ENCODE measurements at places on chromosomes 3 and 15. TPM values are rescaled to one million over a fixed set of nuclear protein-coding genes. Genes with fewer than 3 reads are reported as not detected.

DNA sequence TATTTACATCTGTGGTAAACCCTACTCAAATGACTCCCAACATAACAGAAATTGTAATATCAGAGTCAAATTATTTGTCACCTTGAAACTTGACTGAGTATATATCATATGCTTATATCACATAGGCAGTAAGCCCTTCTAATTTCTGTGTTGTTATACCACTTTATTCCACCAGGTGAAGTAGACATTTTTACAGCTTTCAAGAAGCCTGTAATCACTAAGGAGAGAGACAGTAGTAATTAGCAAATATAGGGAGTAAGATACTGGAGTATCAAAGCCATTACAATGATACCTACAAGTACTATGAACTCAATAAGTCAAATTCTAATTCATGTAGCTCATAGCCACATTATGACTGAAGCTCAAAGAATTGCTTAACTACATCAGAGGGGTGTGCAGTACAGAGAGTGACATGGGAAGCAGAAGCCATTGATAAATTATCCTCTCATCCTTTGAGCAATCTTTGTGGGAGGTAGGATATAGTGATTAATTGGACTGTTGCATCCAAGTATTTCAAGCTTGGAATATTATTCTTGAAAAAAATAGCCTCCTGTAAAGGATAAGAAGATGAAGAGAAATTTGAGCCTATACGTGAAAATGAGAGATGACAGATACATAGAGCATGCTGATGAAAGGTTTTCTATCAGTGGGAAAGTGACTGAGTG lies 1005.9 kb downstream of the ZPLD1 start:
- H3K27ac ChIP-seq, result no peak overlapping the region
- no peaks in the 10 kb centered on the region for H3K4me1 ChIP-seq
- no peak for DNase-seq
- H3K27me3 ChIP-seq, result no peaks in the 10 kb centered on the region

DNA sequence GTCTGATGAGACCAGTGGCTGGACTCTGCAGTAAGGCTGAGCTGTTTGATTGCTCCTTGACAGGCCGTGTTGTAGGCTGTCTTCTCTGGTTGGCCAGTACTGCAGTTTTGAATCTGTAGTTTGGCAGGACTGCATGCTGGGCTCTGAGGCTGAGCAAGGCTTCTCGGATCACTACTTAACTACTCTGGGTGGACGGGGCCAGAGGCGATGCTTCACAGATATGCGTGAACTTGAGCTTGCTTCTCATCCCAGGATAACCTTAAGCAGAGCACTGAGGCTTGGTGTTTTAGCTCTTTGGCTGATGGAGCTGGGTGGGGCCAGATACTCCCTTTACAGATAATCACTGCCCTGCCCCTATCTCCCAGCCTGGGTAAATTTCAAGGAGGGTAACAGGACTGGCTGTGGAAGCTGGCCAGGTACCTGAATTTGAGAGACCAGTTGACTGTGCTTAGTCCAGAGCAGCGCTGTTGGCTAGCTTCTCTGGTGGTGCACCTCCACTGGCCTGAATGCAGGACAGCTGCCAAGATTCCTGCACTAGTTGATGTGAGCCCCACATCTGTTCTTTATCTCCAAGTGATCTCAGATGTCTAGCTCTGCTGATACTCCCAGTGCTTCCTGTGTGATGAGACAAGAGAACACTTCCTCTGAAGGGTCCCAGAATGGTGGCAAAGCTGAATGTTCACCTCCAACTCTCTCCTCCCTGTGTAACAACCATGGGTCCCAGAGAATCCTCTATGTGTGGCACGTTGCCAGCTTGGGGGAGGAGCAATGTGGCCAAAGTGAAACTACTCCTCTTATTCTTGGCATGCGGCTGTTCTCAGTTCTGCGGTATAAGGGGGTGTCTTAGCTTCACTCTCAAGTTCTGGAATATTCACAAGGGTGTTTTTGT lies 37.9 kb downstream of the RPL39L start:
- peaks cover 4% of the 10 kb centered on the region for H3K4me1 ChIP-seq
- peak; percentile 31 for DNase-seq
- no peaks in the 10 kb centered on the region for H3K36me3 ChIP-seq
- H3K27ac ChIP-seq, result no peak overlapping the region
- no peak overlapping the region for H3K4me3 ChIP-seq
- no peaks in the 10 kb centered on the region for H3K27me3 ChIP-seq

DNA sequence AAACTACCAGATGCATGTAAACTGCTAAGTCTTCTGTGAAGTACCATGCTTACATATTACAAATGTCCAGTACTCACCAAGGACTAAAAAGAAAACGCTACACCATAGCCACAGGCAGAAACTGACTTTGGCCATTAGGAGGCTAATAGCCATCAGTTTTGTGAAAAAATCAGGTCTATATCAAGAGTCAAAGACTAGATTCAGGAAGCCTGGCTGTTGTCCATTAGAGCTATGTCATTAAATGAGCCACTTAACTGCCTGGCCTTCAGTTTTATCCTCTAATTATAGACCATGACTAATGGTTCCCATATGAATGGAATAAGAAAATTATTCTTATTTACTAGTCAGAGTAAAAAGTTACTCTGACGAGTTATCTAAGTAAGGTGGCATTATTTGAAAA lies 144.1 kb downstream of the VPS13C start:
- no peaks in the 10 kb centered on the region for H3K4me1 ChIP-seq
- peaks cover 42% of the 10 kb centered on the region for H3K36me3 ChIP-seq
- H3K4me3 ChIP-seq, result no peak overlapping the region
- DNase-seq, result no peak
- H3K27ac ChIP-seq, result no peak overlapping the region

GRCh38 chr3:6717026-6717943 lies 143.6 kb upstream of the GRM7 start:
- no peak overlapping the region for H3K4me3 ChIP-seq
- DNase-seq, result no peak
- no peaks in the 10 kb centered on the region for H3K36me3 ChIP-seq
- H3K27ac ChIP-seq, result no peak overlapping the region
- no peaks in the 10 kb centered on the region for H3K27me3 ChIP-seq
- H3K4me1 ChIP-seq, result no peaks in the 10 kb centered on the region

EPHB3 gene
- 9.3 TPM for polyA plus RNA-seq

SNRPA1 gene
- 61.1 TPM for polyA plus RNA-seq

DNA sequence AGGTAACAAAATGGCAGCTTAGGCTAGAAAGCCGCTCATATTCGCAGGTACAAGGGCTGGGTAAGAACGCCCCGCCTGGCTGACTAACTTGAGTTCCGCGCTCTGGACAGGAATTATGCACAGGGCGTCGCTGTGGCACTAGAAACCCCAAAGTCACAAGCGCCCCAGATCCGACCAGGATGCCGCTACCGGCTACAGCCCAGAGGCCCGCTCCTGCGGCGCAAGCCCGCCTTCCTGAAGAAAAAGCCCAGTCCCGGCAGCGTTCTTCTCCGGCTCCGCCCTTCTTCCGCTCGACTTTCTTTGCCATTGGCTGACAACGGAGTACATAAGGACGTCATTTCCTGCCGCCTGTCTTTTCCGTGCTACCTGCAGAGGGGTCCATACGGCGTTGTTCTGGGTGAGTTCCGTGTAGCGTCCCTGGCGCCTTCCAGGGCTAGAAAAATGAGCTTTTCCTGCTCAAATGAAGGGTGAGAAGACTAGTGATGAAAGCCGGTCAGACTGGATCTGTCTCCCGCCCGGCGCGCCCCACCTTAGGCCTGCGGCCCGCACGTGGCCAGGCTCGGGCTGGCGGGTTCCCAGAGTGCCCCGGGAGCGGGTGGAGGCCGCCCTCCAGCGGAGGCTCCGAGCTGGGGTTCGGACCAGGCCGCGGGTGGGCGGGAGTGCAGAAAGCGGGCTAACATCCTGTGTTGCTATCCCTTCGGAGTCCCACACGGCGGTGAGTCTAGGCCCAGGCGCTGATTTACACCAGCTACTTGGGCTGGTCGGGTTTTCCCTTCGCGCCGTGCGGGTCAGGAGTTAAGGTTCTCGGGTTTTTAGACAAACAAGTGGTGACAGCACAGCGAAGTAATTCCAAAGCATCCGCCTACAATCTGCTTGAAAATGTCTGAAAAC lies at the start of gene RPSA:
Gene RPSA (plus strand): TSS at position 353 of the 891 bp plus-strand sequence. CDS start 934 bp downstream, outside the sequence.
- peak within 1 kb of the TSS; percentile 83 for H3K4me3 ChIP-seq
- H3K27me3 ChIP-seq, result no peaks in the 10 kb centered on the region
- H3K27ac ChIP-seq, result peak within 1 kb of the TSS; percentile 82
- H3K4me1 ChIP-seq, result peaks cover 13% of the 10 kb centered on the region

DNA sequence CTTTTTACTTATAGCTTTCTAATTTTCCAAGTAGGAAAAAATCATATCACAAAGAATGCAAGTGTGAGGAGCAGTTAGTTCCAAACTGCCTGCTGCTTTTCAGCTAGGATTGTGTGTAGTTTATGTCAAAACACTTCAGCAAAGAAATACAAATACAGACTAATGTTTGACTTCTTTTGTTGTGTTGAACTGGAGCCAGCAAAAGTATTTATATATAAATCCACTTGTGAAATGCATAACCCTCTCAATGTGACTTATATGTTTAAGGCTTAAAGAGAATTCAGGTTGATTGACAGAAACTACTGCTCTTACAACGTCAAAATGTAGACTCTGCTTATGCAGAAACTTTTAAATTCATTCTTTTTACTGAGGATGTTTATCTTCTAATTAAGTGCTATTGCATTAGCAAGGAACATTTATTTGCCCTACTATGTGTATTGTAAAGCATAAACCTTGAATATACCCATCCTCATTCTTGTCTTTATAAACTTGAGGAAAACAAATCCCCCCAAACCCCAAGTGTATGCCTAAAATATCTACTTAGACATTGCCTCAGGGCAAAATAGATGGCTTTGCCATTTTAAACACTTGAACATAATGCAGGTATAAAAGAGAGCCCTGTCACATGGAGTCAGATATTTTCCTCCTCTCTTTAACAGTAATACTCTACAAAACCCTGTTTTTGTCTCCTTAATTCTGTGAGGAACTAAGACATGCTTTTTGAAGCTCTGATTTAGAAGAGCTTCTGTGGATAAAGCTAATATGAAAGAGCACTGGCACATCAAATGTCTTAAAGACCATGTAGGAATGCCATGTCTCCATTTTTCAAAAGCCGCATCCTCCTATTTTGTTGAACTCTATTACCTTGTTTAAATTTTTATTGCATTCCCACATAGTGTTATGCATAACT lies 302.8 kb upstream of the TBC1D5 start:
- H3K36me3 ChIP-seq, result no peaks in the 10 kb centered on the region
- no peaks in the 10 kb centered on the region for H3K4me1 ChIP-seq
- no peak overlapping the region for H3K27ac ChIP-seq
- H3K4me3 ChIP-seq, result no peak overlapping the region
- no peak for DNase-seq
- H3K27me3 ChIP-seq, result no peaks in the 10 kb centered on the region

GRCh38 chr3:61415201-61415600 lies 146.2 kb upstream of the PTPRG start:
- no peaks in the 10 kb centered on the region for H3K27me3 ChIP-seq
- no peak for DNase-seq
- no peak overlapping the region for H3K4me3 ChIP-seq
- H3K4me1 ChIP-seq, result no peaks in the 10 kb centered on the region

C3orf20 gene
- polyA plus RNA-seq, result not detected

DNA sequence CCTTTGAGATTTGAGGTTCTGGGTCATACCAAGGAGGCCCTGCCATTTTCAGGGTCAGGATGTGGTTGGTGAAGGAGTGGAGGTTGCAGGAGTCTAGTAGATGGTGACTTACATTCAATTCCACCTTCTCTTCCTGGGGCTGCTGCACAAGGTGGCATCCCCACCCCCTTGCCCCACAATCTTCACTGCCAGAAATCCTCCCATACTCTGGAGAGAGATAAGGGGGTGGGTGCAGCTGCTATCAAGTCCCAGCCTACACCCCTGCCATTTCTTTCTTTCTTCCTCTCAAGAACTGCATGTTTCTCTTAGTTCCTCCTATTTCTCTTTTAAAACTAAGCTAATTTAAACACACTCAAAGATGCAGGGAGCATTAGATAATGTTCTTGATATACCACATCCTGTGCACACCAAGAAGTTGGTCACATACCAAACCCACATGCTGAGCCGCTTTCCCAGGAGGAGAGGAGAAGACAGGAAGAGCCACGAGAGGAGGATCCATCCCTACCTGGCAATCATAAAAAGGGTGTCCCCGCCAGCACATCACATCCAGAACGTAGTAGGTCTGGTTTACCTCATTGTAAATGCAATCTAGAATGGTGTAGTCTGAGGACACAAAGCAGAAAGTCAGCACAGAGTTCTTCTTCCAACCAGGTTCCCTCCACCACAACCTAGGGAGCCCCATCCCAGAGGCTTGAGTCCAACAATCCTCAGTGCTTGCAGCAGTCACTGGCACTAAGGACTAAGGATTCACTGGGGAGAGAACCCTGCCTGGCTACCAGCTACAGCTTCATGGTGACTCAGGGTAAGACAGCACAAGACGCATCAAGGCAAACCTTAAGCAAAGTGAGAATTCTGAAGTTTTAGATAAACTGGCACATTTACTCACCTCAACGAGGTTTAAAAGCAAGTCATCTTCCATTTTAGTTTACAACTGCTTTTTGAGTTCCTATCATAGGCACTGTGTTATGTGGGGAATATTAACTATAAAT lies 18.5 kb downstream of the SNUPN start:
- peaks cover 62% of the 10 kb centered on the region for H3K36me3 ChIP-seq
- H3K27me3 ChIP-seq, result no peaks in the 10 kb centered on the region
- no peak overlapping the region for H3K4me3 ChIP-seq
- DNase-seq, result no peak
- H3K4me1 ChIP-seq, result no peaks in the 10 kb centered on the region
- no peak overlapping the region for H3K27ac ChIP-seq
